Left lung (tissue), 14 donors: ENCODE measurements at places on chromosomes 6 and 20.

GRCh38 chr6:105803442-105803841, 282.7 kb upstream of the PRDM1 start:
- DNase-seq, result no peak

GRCh38 chr6:144285798-144286502, 815 bp downstream of the UTRN start:
- DNase-seq, result peak; percentile 94

GRCh38 chr20:57435498-57436222, 44.5 kb downstream of the RBM38 start:
- DNase-seq, result peak; percentile 91

GRCh38 chr20:19828232-19828631, 70.2 kb downstream of the RIN2 start:
- DNase-seq, result no peak

- no peak for DNase-seq
Measured at GRCh38 chr6:75115481-75115880, 90.4 kb downstream of the COL12A1 start.

GRCh38 chr20:18609741-18610140, 21.9 kb downstream of the DTD1 start:
- no peak for DNase-seq

DNA sequence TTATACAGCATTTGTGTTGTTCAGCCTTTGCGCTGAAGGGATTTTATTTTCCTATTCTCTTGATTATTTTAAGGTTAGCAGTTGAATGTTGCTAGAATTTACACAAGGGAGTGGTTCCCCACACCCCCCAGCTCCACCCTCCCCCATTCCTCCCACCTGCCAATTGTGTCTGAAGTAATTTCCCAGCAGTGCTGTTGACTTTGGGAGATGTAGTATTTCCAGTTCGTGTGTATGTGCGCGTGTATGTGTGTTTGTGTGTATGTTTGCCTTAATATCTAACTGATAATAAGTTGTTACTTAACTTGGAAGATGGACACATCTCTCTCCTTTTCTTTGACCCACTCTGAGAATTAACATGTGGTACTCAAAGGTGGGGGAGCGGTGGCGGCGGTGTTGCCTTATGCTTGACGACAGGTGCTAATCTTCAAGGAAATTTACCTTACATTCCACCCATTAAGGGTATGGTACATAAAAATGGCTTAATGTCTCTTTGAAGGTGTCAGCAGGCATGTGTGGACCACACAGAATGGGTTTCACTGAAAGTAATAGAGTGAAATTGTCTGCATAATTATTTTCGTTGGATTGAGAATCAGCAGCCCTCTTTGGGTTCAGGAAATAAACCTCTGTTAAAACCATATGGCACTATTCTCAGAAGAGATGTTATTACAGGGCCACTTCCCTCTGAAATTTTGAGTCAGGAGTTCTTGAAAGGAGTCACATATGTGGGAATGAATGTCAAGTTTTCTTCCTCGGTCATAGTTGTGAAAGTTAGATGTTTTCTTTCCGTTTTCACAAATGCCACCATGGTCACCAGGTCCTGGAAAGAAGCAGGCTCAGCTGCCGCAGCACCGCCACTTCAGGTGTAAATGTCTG, 95.6 kb upstream of the SUPT3H start:
- no peak for DNase-seq

- DNase-seq, result no peak
Measured at GRCh38 chr6:34514593-34515472, 41.3 kb downstream of the SPDEF start.

GRCh38 chr20:23150304-23151007, 64.3 kb upstream of the CD93 start:
- no peak for DNase-seq

GRCh38 chr6:169064194-169064593, 189.5 kb downstream of the THBS2 start:
- no peak for DNase-seq

DNA sequence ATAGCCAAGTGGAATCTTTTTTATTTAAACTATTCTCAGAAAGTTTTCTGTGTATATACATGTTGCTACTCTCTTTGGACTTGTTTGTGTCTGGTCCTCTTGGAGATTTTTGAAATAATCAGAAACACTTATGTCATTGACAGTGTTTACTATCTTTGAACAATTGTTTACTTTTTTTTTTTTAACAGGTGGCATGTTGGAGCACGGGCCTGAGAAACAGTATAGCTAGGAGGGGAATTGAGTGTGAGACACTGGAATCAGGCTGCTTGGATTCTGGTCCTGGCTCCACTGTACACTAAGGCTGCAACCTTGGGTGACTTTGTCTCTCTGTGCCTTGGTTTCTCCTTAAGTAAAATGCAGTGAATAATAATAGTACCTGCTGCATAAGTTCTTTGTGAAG, 279.6 kb downstream of the PRL start:
- DNase-seq, result peak; percentile 82

- DNase-seq, result no peak
Measured at GRCh38 chr6:160265869-160266476, 7.4 kb upstream of the SLC22A2 start.

DNA sequence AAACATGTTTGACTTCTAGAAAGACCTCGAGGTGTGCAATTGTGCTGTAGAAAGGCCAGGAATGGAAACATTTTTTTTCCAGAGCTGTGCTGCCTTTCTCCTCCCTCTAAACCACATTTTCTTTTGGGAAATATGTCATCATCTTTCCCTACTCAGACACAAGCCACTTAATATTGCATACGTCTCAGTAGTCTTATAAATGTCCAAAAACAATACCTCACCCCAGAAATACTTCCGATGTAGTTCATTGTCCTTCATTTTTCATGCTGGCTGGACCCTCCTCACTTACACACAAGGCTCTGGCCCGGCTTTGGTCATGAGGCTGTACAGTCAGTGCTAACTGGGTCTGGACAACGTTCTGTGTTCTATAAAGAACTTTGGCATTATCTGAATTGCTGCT, 126.4 kb downstream of the SCML4 start:
- DNase-seq, result no peak

- no peak for DNase-seq
Measured at GRCh38 chr6:149053848-149054558, 263.5 kb upstream of the TAB2 start.

DNA sequence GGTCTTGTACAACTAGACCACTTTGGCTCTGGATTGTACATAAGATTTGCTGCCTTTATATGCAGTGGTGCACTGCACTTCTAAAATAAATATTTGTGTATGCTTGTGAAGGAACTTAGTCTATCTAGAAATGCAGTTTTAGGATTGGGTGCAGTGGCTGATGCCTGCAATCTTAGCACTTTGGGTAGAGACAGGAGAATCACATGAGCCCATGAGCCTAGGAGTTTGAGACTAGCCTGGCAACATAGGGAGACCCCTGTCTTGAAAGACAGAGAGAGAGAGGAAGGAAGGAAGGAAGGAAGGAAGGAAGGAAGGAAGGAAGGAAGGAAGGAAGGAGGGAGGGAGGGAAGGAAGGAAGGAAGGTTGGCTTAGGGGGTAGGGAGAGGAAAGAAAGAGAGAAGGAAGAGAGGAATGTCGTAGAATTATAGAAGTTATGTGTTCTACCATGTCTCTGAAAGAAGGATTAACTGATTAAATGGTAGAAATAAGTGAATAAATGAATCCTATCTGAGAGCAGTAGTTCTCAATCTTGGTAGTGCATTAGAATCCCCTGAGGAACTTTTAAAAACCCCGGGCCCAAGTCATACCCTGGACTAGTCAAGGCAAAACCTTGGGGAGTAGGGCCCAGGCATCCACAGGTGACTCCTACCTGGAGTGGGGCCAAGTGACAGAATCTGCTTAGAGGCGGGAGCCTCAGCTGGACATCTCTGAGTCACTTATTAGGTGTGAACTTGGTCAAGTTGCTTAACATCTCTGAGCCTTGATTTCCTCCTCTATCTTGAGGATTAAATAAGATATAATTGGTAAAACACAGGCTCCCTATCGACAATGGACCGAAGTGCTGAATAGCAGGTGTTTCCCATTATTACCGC, 130.3 kb downstream of the ZNF217 start:
- no peak for DNase-seq

- DNase-seq, result no peak
Measured at GRCh38 chr6:48111143-48111506, at the start of gene PTCHD4. Gene PTCHD4, minus strand, starts transcription at chr6:48111197. Its CDS starts 42,240 bp downstream, at chr6:48068957.

DNA sequence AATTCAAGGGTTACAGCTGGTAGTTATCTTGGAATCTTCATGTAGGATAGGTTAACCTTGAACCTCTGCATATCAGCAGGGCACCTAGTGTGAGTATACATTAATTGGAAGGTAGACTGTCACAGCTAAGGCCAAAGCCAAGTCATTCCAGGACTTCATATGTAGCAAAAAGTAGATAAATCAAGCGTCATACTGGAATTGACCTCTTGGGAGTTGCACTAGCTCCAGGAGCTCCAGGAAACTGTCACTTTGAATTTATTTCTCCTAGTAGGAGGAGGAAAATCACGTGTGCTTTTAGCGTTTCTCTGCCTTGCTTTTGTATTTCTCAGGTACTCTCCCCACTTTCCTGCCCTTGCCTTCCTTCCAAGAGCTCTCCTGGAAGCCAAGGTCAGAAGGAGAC, 30.3 kb downstream of the RIPOR2 start:
- DNase-seq, result no peak

DNA sequence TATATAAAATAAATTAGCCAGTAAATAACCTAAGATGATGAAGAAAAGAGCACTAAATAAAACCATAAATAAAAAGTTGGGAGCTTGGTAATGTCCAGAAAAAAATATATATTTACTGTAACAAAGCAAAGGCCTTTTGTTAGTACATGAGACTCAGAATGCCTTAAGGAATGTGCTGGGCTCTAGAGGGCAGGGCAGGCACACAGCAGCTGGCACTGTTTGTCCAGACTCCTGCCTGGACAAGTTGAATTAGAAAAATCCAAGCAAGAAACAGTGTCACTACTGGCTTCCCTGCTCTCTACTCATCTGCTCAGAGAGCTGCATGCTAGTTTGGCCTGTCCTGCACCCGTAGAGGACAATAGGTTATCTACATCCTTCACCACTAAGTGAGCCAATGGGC, 8.8 kb downstream of the DEFB129 start:
- no peak for DNase-seq

GRCh38 chr6:100115407-100116101, 121.5 kb upstream of the MCHR2 start:
- DNase-seq, result no peak

- no peak for DNase-seq
Measured at GRCh38 chr6:40577672-40578071, 9.5 kb downstream of the LRFN2 start.

- DNase-seq, result no peak
Measured at GRCh38 chr6:75503291-75503690, 9.7 kb upstream of the FILIP1 start.

DNA sequence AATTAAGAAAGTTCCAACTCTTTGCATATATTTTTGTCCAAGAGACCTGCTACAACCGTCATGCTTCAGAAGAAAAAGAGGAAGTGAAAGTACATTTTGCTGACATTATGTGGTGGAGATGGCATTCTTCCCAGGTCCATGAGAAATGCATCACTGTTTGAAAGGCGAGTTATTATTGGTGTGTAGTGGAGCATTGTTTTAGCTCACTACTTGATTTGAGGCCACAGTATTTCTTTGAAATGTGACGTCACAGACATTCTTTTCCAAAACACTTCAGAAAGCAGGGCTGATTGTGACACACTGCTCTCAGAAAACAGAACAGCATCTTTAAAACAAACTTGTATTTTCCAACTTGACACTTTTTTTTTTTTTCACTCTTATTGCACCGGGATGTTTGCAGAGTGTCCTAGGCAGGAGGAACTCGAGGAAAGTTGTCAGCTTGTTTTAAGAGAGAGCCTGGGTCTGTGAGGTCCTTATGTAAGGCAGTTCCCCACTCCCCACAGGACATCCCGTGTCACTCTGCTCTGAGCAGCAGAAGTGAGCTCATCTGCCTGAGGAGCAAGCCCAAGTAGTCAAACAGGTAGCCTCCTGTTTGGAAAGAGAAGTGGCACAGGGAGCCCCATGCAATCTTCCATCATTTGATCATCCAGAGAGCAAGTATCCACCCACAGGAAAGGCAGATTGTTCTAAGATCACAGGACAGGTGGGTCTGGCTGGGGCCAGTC, 1.1 kb downstream of the SPTLC3 start:
- peak; percentile 86 for DNase-seq

DNA sequence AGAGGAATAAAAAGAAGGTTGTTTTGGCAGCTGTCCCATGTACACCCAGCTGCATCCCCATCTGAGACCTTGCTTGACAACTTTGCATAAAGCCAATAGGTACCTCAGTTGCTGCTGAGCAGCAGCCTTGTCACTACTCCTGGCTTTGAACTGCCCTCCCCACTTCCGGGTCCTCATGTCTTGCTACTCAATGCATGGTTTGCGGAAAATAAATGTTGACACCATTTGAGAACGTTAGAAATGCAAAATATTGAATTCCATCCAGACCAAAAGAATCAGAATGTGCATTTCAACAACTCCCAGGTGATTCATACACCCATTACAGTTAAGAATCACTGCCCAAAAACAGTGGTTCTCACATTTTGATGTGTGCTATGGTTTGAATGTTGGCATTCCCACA, 32.9 kb downstream of the GPX5 start:
- no peak for DNase-seq

DNA sequence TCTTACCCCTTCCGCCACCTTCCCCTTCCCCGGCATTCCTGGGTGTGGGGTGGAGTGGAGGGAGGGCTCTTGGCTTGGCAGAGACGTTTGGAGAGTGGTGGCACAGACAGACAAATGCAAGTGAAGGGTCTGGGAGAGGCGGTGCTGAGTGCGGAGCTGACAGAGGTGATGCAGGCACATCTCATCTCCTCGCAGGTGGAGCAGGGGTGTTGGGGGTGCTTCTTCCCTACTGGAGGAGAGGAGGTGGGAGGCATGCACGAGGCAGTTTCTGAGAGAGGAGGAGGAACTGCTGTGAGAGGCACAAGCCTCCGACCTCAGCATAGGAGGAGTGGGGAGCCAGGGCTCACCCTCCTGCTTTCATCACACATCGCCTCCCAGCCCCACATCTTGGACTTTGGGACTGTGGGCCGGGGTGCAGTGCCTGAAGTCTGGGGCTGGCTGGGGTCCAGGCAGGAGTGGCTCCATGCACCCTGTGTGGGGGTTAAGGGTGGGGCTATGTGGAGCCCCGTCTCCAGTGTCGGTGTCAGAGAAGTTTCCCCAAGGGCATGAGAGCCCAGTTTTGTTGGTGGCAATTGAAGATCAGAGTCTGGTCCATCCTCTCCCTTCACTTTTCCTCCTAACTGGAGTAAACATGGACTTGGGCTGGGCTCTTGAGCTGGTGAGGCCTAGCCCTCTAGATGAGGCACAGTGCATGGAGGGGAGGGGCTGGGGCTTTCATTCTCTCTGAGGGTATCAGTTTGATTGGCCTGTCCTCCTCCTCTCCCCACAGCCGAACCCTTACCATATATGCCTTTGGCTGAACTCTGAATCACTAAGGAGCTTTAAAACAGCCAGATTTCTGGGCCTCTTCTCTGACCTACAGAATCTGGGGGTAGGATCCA, 20.2 kb upstream of the SLC22A7 start:
- DNase-seq, result no peak

- DNase-seq, result peak; percentile 70
Measured at GRCh38 chr20:32474009-32474716, 111.0 kb downstream of the NOL4L start.

- DNase-seq, result peak; percentile 74
Measured at GRCh38 chr6:110039364-110039980, 61.4 kb downstream of the GPR6 start.

GRCh38 chr20:51096582-51097267, 73.8 kb upstream of the KCNG1 start:
- DNase-seq, result no peak

GRCh38 chr6:9675122-9675521, 739.8 kb downstream of the TFAP2A start:
- no peak for DNase-seq

- no peak for DNase-seq
Measured at GRCh38 chr6:89887452-89888137, 6.7 kb upstream of the GJA10 start.

GRCh38 chr6:133591275-133591674, 297.6 kb upstream of the TCF21 start:
- no peak for DNase-seq
